HT1080 (cell line): ENCODE measurements at places on chromosomes 6 and 20. TPM values are rescaled to one million over a fixed set of nuclear protein-coding genes. Genes with fewer than 3 reads are reported as not detected.
A peak's percentile ranks its signal among the peaks of the same experiment; 100 is the strongest.

DNA sequence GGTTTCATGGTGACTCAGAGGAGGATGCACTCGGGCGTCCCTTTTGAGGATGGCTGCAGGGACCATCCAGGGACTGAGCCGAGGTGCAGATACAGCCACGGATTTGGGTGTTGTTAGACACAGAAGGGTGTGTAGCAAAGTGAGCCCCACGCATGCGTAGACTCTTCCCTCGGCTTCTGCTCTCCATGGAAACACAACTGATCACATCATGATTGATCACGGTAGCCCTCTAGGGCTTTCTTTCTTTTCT is 606 bp upstream of the ULBP1 start:
- no peak for DNase-seq

- DNase-seq = peak; percentile 16
Observed at GRCh38 chr6:55997223-55997874, 122.0 kb upstream of the BMP5 start.

GRCh38 chr6:81940451-81940985 is 188.0 kb upstream of the TENT5A start:
- DNase-seq = no peak

- peak; percentile 11 for DNase-seq
Observed at GRCh38 chr6:155883741-155884140, 428.1 kb upstream of the NOX3 start.

- DNase-seq = no peak
Observed at GRCh38 chr20:24984961-24985640, 7.5 kb downstream of the APMAP start.

DNA sequence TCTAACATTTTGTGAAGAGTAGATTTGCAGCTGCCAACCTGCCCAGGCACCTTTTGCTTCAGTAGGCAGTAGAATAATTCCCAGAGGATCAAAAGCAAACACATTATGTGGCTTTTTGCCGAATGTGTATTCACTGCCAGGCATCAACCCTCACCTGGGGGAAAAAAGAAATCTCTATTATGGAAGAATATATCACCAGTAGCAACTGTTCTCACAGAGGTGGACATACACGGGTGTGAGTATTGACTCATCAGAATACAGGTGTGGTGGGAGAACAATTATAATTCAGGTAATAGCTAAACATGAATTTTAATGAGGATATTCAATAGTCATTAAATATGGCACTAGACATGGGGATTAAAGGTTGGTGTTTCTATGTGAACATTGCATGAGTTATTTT is 910.7 kb downstream of the TFAP2A start:
- DNase-seq = no peak

DNA sequence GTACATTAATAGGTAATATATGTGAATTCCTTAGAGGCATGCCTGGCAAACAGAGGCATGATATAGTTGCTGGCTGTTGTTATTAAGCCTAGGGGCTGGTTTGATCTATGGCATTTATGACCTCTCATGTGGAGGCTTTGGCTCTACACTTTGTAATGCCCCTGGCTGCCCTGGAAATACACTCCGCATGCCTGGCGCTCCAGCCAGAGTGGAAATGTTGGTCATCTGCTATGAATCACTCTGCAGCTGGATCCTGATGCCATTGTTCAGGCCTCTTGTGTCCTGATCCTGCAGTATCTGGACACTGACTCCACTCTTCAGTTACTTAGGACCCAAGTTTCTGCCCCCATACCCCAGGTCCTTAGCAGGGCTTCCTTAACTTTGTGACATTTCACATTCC is 200.5 kb upstream of the PCSK2 start:
- peak; percentile 60 for DNase-seq

DNA sequence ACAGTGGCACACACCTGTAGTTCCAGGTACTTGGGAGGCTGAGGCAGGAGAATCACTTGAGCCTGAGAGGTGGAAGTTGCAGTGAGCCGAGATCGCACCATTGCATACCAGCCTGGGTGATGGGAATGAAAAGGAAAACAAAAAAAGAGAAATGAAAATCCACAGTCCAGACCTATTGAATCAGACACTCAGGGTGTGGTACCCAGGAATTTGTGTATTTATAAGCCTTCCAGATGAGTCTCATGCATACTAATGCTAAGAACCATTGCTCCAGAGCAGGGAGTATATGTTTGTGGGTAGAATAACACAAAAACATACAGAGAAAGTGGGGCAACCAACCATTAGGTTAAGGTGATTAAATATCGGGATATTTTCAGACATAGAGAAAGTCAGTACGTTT is 36.1 kb upstream of the PLCB4 start:
- no peak for DNase-seq

DNA sequence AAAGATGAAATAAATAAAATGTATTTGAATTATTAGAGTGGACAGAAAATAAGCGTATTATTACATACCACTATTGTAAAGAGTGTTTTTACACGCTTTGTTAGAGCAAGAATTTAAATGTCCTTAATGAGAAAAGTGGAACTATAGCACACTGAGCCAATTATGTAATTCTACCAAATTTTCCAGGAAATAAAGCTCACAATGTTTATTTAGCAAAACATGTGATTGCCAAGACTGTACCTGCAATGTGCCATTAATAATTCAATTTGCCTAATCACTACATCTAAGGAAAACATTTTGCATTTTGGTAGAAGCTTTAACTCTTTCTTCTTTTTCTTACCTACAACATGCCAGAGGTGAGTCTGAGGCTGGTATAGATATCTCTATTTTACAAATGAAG is 58.7 kb upstream of the PHACTR1 start:
- no peak for DNase-seq

SDCBP2 gene
- 0.67 and 1.1 TPM in 2 replicates for total RNA-seq

NEU1 gene
- 46.3 and 49.5 TPM in 2 replicates for total RNA-seq

SEL1L2 gene
- not detected in 2 replicates for total RNA-seq
